HepG2 (cell line): ENCODE measurements at places on chromosomes 1 and 21. TPM values are rescaled to one million over a fixed set of nuclear protein-coding genes. Genes with fewer than 3 reads are reported as not detected.

RAB13 gene
- total RNA-seq = 24.7 and 28.7 TPM in 2 replicates

GRCh38 chr1:150346316-150346715 lies 17.6 kb upstream of the RPRD2 start:
- no peak for DNase-seq

HAPLN2 gene
- not detected in 2 replicates for total RNA-seq

DNA sequence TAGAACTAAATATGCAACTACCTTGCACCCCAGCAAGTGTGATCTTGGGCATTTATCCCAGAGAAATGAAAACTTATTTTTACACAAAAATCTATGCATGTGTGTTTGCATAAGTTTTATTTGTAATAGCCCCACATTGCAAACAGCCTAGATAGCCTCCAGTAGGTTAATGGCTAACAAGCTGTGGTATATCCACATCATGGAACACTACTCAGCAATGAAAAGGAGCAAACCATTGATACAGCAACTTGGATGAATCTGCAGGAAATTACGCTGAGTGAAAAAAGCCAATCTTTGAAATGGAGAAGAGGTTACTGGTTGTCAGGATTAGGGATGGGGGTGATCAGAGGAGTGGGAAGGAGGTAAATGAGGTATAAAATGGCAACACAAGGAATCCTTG lies 67.8 kb downstream of the HHAT start:
- no peak for DNase-seq

GRCh38 chr1:184649451-184649888 lies 105.2 kb downstream of the EDEM3 start:
- DNase-seq = no peak

A3GALT2 gene
- total RNA-seq = not detected in 2 replicates

TSTD1 gene
- 0.31 TPM in 1 of 2 replicates, not detected in the other for total RNA-seq

- no peak for DNase-seq
Measured at GRCh38 chr1:87120779-87121178, 206.3 kb downstream of the HS2ST1 start.

TSPAN1 gene
- 1.2 and 1.7 TPM in 2 replicates for total RNA-seq

DNA sequence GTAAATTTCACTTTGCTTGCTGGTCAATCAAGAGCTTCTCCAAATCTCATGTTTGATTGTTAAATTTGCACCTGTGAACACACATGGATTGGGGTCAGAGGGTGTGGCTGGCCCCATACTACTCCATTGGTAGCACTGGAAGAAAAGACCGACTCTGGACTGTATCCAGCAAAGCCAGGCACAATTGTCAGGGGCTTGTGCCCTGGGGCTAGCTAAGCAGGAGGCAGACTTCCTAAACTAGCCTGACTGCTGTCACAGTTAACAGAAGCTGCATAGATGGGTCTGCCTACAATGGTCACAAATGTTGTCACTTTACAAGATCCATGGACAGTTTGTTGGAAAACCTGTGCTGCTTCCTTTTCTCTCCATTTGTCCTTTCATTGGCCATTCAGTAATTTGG lies 421.0 kb downstream of the DSCAM start:
- DNase-seq = no peak

- DNase-seq = peak; percentile 93
Measured at GRCh38 chr1:58883037-58883887, 99.4 kb upstream of the JUN start.

DNA sequence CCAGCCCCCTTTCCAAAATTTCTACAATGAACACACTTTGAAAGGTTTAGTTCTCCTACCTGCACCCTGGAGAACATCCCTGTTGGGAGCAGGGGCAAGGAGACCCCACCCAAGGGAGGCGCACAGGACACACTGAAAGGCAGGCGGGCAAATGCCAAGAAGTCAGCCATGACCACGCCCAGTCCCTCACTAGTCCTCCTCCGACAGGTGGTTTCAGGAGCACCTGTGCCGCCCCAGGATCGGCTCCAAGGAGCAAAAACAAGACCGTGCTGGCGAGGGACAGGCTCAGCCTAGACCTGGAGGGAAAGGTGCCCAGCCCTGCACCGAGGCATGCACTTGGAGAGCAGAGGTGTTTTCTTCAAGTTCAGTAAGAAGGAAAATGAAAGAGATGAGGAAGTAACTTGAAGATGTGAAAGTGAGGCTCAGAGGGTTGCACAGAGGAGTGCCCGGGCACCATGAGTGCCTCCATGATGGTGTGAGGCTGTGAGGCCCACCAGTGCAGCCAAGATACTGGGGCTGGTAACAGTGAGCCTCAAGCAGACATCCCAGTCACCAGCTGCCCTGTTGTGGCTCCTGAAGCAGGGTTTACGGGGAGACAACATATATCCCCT lies 19.6 kb upstream of the NADK start:
- DNase-seq = no peak

DNA sequence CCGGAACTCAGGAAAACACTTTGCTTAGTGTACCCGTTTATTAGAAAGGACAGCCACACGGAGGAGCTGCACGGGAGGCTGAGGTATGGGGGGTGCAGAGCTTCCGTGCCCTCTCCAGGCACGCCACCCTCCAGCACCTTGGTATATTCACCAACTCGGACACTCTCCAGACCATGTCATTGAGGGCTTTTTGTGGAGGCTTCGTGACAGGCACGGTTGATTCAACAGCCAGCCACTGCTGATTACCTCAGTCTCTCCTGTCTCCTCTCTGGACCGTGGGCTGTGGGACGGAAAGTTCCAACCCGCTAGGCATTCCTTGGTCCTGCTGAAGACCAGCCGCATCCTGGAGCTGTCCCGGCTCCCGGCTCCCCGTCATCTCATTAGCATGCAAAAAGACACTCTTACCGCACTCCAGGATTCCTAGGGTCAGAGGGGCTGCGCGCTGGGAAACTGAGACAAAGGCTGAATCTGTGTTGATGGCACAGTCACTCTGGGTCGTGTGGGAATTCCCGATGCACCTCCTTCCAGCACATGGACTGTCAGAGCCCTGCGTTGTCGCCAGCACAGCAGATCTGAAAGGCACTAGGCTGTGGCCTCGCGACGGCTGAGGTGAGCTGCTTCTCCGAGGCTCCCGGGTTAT lies 65.6 kb downstream of the PRKCZ start:
- DNase-seq = no peak

GRCh38 chr21:26513212-26513611 lies 59.9 kb downstream of the CYYR1 start:
- no peak for DNase-seq

DNA sequence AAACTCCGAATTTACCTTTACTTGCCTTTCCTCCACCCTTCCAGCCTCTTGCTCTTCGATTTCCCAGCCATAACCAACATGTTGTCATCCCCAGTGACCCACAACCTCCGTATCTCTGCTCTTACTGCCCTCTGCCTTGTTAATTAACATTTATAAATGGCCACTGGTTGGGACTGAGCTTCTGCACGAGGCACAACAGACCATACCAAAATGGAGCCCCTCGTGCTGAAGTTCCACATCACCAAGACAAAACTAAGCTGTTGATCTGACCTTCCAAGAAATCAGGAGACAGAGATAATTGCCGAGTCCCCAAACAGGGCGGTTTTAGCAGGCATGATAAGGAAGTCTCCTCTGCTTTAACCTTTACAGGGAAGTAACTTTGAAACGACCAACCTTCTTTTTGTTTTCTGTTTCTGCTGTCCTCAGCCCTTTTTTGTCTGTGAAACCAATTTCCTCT lies 71.9 kb downstream of the NMNAT2 start:
- no peak for DNase-seq

- no peak for DNase-seq
Measured at GRCh38 chr1:31122101-31122735, 56.7 kb upstream of the PUM1 start.

GRCh38 chr21:38839328-38840286 lies 33.9 kb downstream of the ETS2 start:
- DNase-seq = no peak
